ENCODE measurements at places on chromosomes 6 and 20.

DNA sequence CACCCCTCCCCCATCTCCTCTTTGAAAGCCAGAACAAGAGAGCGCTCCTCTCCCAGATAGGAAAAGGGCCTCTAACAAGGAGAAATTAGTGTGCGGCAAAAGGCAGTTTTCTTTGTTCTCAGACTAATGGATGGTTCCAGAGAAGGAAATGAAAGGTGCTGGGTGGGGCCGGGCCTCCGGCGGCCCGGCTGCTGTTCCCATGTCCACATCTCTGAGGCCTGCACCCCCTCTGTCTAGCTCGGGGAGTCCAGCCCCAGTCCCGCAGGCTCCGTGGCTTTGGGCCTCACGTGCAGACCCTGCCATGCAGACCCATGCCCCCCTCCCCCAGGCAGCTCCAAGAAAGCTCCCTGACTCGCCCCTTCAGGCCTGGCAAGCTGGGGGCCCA, 35.8 kb upstream of the MRGBP start:
- no peak for DNase-seq

- DNase-seq, result peak; percentile 13
Observed at GRCh38 chr6:137823826-137824555, 43.1 kb upstream of the TNFAIP3 start.

- DNase-seq, result no peak
Observed at GRCh38 chr6:11869672-11870340, 91.2 kb upstream of the ADTRP start.

DNA sequence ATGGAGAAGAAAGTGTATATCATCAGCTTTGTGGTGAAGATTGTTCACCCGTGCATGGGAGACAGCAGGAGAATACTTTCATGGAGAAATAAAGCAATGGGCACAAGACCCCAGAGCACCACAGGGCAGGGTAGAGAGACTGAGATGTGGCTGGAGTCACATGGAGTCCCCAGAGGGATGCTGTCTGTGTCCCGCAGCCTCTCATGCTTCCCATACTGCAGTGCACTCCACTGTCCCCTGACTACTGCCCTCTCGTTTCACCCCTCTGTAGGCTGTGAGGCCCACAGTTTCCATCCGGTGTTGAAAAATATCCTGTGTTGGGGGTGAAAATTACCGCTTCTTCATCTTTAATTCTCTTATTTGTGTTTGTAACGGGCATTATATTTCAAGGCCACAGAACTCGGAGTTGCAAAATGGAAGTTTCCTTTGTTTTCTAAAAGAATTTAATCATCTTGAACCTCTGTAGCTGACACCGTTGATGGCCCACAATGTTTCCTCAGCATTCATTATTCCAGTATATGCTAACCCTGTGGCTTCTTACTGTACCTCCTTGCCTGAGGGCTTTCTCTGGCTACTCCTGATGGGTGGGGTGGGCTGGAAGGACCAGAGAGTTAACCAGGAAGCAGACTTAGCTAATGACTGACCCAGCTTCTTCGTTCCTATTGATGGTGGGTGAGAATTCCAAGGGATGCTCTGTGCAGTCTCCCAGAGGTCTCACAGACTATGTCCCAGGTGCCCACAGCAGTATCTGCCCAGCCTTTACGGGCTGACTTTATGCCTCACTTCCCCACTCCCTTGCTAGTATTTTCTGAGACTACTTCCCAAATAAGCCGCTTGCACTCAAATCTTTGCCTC, 51.7 kb downstream of the PROKR2 start:
- DNase-seq, result no peak

GRCh38 chr6:44451803-44452695, 64.5 kb downstream of the CDC5L start:
- no peak for DNase-seq

DNA sequence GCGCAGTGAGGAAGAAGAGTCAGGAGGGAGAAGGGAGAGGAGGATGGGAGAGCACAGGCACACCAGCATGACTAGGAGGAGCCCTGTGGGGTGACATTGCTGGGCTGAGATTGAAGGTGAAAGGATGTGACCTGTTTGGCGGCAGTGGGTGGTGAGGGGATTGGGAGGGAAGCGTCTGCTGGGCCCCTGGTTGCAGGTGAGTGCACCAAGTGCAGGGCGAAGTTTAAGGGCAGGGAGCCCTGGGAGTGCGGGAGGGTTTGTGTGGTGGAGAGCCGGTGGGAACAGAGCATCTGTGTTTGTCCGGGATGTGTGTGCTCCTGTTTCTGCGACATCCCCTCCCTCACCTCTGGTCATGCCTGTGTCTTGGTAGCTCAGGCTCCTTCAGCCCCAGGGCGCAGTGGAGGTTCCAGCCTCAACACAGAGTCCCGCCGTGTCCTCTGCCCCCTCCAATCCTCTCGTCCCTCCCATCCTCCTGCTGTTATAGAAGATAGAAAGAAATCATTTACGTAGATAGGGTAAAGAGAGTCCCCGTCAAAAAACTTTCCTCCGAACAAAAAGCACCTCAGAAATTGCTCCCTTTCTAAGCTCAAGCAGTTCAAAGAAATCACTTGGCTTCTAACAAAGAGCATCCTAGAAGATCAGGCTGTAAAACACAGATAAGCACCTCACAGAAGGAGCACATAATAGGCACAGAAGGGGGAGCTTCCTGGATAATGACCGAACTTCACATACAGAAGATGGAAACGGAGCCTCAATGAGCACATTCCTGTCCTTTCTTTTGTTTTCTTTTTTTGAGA, 25.0 kb downstream of the ULBP1 start:
- no peak for DNase-seq

GRCh38 chr6:46927066-46927465, 5.3 kb upstream of the ADGRF5 start:
- no peak for DNase-seq

GRCh38 chr20:61497029-61497627, 245.1 kb downstream of the CDH4 start:
- no peak for DNase-seq

DNA sequence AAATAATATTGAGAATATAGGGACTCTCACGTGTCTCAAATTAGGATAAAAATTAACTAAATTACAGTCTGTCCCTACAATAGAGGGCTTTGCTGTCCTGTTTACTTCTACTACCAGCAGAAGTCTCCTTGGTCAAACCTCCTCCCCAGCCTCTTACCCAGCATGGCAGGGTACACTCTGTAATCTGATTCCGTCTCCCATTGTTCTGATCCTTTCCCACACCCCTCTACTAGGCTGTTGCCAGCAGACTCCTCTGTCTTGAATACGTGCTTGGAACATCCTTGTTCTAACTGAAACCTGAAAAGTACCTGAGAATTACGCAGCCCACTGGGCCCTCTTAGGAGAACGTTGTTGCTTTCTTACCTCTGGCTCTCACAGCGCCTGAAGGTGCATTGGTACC, 112.2 kb upstream of the PREP start:
- DNase-seq, result no peak

DNA sequence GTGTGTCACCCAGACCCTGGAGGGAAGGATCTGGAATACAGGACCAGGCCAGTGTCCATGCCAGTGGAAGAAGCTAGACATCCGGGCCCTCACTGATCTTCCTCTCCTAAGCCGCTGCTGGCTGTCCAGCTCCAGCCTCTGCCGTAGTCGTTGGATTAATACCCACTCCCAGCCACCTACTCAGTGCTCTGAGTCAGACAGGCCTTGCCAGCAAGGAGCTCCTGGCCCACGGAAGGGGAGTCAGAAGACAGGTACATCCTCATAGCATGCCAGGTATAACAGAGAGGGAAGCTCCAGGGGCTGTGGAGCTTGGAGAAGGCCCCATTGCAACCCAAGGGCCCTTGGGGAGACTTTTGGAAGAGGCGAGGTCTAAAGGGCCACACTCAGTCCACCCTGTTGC, 49.0 kb downstream of the STK35 start:
- DNase-seq, result no peak

- peak; percentile 61 for DNase-seq
Observed at GRCh38 chr6:28657769-28658465, 132.2 kb downstream of the GPX5 start.

DNA sequence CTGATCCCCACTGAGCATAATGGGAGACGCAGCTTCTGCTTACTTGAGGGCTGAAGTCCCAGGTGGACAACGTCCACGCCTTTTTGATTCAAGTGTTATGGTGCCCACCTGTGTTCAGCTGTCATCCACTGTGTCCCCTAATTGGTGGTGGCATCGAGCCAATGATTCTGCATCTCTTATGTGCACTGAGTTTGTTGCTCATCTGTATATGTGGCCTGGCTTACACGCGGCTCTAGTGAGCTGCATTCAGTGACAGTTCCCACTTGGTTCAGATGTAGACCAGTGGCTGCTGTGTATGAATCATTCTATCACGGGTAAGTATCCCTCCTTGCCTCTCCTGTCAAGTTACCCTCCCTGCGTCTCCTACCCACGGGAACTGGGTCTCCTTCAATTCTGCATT, 131.2 kb upstream of the CLDN20 start:
- DNase-seq, result peak; percentile 35
